ENCODE measurements at places on chromosomes 1 and 21.
A peak's percentile ranks its signal among the peaks of the same experiment; 100 is the strongest.

GRCh38 chr1:232019026-232019340, 392.4 kb downstream of the DISC1 start:
- H3K27me3 ChIP-seq = no peaks in the 10 kb centered on the region
- no peak overlapping the region for H3K4me3 ChIP-seq
- H3K4me1 ChIP-seq = no peaks in the 10 kb centered on the region
- no peak for DNase-seq

- H3K4me3 ChIP-seq = no peak overlapping the region
- H3K36me3 ChIP-seq = no peaks in the 10 kb centered on the region
- no peak for DNase-seq
- no peak overlapping the region for H3K27ac ChIP-seq
- H3K27me3 ChIP-seq = no peaks in the 10 kb centered on the region
Measured at GRCh38 chr1:14679027-14679688, 80.7 kb downstream of the KAZN start.

DNA sequence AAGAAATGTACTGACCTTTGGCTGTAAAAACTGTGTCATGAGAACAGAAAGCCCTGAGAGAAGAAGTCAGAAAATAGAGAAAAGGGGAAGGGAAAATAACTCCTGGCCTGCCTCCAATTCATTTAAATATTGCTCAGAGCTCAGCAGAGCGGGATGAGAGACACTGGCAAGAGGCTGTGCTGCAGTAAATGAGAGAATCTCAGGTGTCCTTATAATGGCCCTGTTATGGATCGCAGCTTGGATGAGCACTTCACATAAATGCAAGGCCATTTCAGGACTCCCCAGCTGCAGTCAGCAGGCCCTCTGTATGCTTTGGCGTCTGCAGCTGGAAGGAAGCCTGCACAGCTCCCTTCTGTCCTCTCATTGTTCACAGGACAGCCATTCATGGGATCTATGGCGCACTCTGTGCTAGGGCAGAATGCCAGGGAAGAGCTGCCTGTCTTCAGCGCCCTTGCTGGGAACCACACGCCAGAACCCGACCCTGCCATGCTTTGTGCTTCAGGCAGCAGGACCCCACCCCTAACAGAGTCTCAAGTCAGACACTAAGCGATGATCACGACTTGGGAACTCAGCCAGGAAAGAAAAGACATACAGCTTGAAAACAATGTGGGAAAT, 20.7 kb upstream of the ABCB10 start:
- no peak overlapping the region for H3K4me3 ChIP-seq
- peaks cover 5% of the 10 kb centered on the region for H3K4me1 ChIP-seq
- no peak overlapping the region for H3K27ac ChIP-seq
- no peaks in the 10 kb centered on the region for H3K27me3 ChIP-seq
- no peak for DNase-seq

DNA sequence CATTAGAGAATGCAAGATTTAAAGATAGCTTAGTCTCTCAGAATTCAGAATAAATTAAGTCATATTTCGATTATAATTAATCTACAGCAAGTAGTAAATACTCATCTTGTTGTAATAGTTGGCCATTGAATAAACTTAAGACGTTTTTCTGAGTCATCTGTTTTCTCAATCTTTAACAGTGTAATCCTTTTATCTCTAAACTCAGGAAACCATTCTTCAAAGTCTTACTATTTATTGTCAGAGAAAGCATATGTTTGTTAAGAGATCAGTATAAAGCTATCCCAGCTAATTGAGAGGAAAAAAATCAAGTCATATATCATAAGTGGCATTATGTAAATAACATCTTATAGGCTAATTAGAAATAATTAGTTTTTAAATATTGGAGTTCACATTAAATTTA, 201.2 kb upstream of the ADAMTS5 start:
- no peaks in the 10 kb centered on the region for H3K4me1 ChIP-seq
- no peak overlapping the region for H3K4me3 ChIP-seq
- H3K27ac ChIP-seq = no peak overlapping the region

DNA sequence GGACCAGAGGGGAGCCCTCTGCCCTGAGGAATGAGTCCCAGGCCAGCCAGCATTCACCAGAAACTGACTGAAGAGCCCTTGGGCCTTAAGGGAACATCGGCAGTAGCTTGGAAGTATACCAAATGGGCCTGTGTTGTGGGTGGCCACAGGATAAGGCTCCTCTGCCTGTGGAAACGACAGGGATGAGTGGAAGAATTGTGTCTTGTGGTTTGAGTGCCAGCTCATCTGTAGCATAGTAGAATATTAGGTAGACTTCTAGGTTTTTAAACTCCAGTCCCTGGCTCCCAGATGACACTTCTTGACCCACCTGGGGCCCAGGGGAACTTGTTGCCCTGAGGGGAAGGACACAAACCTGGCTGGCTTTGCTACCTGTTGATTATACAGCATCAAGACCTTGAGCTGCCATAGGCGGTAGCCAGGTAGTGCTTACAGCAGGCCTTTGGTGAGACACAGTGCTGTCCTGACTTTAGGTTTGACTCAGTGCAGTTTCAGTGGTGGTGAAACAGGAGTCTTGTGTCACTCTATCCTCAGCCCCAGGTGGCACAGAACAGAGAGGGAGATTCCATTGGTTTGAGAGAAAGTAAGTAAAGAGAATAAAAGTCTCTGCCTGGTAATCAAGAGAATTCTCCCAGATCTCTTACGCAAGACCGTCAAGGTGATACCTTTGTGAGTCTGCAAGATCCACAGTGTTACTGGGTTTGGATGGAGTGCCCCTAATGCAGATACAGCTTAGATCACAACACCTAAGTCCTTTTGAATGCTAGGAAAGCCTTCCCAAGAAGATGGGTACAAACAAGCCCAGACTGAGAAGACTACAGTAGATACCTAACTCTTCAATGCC, 50.2 kb downstream of the RABGAP1L start:
- no peak for DNase-seq
- no peak overlapping the region for H3K4me3 ChIP-seq
- H3K4me1 ChIP-seq = no peaks in the 10 kb centered on the region
- no peak overlapping the region for H3K27ac ChIP-seq
- no peaks in the 10 kb centered on the region for H3K27me3 ChIP-seq

DNA sequence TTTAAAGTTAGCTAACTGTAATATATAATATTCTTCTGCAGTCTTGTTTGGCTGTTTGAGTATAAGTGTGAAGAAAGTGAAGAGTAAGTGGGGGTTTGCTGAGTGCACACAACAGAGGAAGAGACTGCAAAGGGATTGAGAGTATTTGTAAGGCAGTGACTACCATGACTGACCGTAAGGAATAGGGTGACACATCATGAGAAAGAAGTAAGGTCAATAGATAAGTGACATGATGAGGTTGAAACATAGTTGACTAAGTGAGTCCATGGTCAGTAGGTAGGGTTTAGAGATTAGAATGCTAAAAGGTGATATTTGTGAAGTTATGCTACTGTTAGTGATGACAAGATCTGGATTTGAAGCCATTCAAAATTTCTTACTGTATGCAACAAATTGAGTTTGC, 27.7 kb downstream of the WARS2 start:
- H3K4me1 ChIP-seq = no peaks in the 10 kb centered on the region
- H3K36me3 ChIP-seq = no peaks in the 10 kb centered on the region
- no peak for DNase-seq

DNA sequence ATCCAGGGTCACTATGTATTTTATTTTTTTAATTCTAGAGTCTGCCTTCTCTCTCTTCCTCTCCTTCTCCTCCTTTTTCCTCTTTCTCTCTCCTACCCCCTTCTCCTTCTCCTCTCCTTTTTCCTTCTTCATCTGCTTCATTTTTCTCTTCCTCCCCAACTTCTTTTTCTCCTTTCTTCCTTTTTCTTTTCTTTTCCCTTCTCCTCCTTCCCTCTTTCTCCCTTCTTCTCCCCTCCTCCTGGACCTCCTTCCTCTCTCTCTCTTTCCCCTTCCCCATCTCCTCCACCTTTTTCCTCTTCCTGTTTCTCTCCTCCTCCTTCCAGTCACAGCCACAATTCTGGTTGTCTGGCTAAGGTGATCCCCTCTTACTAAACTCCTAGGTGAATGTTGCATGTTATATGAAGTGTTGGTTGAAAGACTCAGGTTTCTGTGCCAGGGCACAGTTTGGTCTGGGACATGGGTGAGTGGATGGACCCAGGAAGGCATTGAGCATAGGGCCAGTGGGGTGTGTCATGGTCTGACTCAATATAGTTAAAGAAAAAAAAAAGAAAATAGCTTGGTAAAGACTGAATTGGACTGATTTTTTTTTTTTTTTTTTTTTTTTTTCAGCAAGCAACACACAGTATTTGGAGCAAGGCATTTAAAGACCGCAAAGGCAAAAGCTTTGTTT, 266.9 kb downstream of the TGFB2 start:
- no peak overlapping the region for H3K4me3 ChIP-seq
- no peak for DNase-seq
- peaks cover 10% of the 10 kb centered on the region for H3K4me1 ChIP-seq
- H3K36me3 ChIP-seq = no peaks in the 10 kb centered on the region

DNA sequence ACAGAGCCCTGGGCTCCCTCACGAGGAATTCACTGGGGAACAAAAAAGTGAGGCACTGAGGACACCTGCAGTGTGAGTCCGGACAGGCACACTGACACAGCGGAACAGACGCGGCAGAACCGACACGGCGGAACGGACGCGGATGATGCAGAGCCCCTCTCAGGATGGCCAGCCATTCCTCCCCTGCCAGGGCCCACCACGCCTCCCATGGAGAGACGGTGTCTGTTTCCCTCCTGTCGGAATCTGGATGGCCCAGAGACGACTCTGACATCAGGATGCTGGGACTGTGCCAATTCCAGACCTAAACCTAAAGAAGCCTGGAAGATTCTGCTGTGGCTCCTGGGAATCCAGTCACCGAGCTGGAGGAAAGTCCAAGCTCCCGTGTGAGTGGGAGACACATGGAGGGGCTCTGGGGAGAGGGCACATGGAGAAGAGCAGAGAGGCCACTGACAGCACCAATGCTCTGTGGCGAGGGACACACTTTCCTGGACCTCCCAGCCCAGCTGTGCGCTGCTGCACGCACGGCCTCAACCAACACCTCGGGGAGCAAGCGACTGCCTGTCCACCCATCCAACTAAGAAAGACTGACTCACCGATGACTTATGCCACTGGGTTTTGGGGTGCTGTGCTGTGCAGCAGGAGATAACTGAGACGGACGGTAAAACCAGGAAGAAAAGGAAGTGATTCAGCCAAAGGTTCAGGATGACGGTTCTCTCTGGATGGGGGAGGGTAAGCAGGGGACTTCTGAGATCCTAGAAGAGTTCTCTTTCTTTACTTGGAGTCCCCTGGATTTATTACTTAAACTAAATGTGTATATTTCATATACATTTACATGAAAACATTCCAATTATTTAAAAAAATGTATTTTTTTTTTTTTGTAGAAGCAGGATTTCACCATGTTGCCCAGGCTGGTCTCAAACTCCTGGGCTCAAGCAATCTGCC, 23.3 kb downstream of the ZBTB17 start:
- peaks cover 30% of the 10 kb centered on the region for H3K4me1 ChIP-seq
- no peak overlapping the region for H3K4me3 ChIP-seq
- no peaks in the 10 kb centered on the region for H3K36me3 ChIP-seq
- no peaks in the 10 kb centered on the region for H3K27me3 ChIP-seq

GRCh38 chr1:98211271-98211845, 290.5 kb upstream of the DPYD start:
- no peak overlapping the region for H3K4me3 ChIP-seq
- H3K4me1 ChIP-seq = no peaks in the 10 kb centered on the region
- no peaks in the 10 kb centered on the region for H3K36me3 ChIP-seq

DNA sequence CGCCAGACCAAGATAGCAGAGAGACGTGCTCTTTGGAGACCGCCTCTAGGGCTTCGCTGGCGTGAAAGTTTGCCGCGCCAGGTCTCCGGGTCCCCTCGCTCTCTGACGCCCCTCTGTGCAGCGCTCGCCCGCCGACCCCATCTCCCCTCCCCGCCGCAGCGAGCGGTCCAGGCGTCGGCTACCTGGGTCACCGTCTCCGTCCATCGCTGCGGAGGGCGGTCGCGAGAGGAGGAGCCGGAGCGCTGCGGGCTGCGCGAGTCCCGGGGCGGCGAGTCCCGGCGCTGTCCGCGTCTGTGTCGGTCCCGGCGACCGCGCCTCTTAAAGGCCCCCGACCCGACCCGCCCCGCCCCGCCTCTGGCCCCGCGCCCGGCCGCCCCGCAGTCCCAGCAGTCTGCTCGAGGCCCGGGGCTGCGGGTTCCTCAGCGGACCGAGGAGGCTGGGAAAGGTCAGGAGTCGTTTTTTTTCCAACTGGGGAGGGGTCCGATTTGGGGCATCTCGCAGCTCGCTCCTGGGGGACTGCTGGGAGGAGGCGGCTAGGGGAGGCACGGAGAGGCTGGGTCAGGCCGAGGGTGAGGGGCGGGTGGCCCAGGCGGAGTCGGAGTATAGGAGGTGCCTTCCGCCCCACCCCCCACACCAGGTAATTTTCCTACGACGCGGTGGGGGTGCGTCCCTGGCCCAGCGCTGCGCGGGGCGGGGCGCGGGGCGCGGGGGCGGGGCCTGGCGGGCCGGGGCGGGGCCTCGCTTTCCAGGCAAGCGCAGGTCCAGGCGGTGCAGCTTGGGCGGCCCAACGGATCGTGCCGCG, at the start of the genes FBXO2 and FBXO44:
FBXO2 (minus strand) TSS at position 293 of the 802 bp plus-strand sequence; CDS start at position 204, 89 bp downstream.
FBXO44 (plus strand) TSS at position 741 of the 802 bp plus-strand sequence. CDS start 959 bp downstream, outside the sequence.
- H3K27ac ChIP-seq = peak within 1 kb of the TSS; percentile 60
- peak; percentile 69 for DNase-seq
- H3K27me3 ChIP-seq = no peaks in the 10 kb centered on the region

- H3K27ac ChIP-seq = no peak overlapping the region
- H3K4me1 ChIP-seq = peaks cover 4% of the 10 kb centered on the region
- no peak for DNase-seq
Measured at GRCh38 chr1:95028954-95029353, 43.8 kb downstream of the ALG14 start.

DNA sequence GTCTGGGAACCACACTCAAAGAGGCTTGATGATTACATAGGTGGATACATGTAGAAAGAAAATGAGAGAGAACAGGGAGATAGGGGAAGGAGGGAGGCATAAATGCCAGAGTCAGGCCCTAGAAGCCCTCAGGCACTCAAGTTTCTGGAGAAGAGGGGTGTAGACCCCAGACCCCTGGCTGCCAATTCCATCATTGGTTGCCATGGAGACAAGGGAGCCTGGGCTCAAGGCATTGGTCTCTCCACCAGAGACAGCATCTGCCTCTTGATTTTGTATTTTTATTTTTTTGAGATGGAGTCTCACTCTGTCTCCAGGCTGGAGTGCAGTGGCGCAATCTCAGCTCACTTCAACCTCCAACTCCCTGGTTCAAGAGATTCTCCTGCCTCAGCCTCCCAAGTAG, 114.3 kb upstream of the GRIK3 start:
- no peaks in the 10 kb centered on the region for H3K4me1 ChIP-seq
- no peak overlapping the region for H3K4me3 ChIP-seq
- H3K36me3 ChIP-seq = no peaks in the 10 kb centered on the region
- no peak for DNase-seq
